ENCODE measurements at places on chromosomes 13 and 19.

- DNase-seq, result no peak
Observed at GRCh38 chr19:4224470-4224869, 4.9 kb upstream of the EBI3 start.

DNA sequence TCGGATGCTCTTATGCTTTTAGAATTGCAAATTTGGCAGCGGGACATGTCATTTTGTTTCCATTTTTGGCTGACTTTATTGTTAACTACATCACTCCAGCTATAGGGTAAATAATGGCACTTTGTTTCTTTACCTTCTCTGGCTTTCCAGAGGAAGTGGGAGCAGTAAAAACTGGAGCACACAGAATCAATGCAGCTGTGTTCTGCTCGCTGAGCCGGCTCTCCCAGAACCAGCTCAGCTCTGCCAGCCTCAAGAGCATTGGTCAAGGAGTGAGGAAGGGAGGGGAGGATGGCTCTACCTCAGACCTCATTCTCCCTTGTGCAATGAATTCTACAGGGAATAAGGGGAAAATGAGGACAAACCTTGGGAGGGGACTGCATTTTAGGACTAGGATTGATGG is 50.5 kb upstream of the SPATA13 start:
- no peak for DNase-seq

GRCh38 chr13:24215126-24215525 is 54.6 kb downstream of the SPATA13 start:
- DNase-seq, result no peak

- no peak for DNase-seq
Observed at GRCh38 chr13:46202188-46202795, 9.4 kb upstream of the LRRC63 start.

DNA sequence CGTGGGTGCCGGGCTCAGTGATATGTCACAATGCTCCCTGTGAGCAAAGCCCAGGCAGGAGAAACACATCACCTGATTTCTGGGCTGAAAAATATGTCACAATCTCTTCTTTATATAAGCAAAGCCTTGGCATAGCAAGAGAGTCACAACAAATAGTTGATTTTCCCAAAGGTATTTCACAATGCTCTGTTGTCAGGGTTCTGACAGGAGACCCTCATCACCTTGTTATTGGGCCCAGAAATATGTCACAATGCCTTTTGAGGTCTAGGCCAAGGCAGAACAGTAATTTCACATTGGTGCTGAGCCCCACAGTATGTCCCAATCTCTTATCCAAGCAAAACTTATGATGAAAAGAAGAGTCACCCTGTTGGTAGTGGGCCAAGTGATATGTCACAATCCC is 125.7 kb downstream of the ZNF675 start:
- DNase-seq, result no peak

GRCh38 chr13:46963904-46964303 is 67.1 kb upstream of the HTR2A start:
- no peak for DNase-seq

DNA sequence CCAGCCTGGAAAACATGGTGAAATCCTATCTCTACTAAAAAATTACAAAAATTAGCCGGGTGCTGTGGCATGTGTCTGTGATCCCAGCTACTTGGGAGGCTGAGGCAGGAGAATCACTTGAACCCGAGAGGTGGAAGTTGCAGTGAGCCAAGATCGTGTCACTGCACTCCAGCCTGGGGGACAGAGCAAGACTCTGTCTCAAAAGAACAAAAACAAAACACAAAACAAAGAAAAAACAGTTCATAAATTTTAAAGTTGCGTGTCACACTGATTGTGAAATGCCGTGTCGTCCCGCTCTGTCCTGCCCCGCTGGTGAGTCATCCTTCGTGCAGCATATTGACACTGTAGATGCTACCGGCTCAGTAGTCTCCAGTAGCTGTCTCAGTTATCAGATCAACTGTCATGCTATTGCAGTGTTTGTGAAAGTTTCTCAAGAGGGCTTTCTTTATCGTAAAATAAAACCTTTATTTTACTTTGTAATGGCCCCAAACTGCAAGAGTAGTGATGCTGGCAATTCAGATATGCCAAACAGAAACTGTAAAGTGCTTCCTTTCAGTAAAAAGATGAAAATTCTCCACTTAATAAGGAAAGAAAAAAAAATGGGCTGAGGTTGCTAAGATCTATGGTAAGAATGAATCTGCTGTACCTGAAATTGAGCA is 36.4 kb upstream of the IGFL1 start:
- no peak for DNase-seq

- no peak for DNase-seq
Observed at GRCh38 chr13:82747291-82747690, 1135.0 kb downstream of the SLITRK1 start.

- DNase-seq, result no peak
Observed at GRCh38 chr19:4414144-4414799, 11.8 kb downstream of the CHAF1A start.

DNA sequence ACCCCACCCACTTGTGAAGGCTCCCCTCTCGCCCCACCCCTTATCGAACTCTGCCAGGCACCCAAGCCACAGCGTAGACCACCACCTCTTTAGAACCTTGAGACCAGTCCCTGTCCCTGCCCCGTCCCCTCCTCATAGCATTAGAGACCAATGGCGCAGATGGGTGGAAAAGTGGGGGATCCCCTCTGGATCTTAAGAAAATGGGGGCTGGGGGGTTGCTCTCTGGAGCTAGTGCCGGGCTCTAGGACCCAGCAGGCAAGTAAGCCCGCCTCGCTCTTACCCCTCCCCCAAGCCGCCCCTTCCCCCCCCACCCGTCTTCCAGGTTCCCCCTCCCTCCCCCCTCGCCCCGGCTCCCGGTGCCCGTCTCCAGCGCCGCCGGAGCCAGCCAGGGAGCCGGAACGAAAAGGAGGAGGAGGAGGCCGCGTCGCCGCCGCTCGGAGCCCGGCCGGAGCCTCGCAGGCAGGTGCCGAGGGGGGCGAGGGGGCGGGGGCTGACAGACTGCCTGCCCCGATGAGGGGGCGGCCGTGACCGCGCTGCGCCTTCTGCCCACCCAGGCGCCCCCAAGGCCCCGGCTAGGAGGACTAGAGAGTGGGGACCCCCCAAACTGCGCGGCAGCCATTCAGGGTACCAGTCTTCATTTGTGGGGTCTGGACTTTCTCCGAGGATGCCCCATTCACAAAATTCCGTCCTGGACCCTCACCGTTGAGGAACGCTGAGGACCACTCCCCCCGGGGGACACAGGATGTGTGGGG is at the start of gene SPRED3:
SPRED3 (plus strand) TSS at position 349 of the 752 bp plus-strand sequence. CDS start 1,606 bp downstream, outside the sequence.
- DNase-seq, result no peak

DNA sequence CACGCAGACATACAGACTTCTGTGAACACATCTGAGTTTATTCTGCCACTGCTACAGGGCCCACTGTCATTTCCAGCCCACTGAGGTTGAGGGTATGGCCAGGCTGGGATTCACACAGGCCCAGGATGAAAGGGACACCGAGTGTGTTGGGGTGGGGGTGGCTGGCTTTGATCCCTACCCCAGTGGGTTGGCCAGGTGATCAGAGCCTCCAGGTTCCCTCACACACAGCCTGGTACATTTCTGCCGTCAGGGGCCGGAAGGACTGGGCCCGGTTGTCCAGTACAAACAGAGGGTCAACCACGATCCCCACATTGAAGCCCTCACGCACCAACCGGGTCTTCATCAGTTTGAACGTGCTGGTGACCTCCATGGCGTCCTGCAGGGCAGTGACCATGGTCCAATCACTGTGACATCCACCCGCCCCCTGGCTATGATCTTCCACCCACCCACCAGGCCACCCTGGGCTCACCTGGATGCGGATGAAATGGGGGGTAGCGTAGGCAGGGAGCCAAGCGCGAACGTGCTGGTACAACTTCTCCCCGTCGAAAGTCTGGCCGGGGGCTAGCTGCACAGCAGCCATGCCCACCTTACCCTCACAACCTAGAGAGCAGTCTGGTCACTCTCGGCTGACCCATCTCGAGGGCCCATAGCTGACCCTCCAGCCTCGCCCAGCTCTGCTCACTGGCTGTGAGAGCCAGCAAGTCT is 13.3 kb downstream of the SLC27A5 start:
- no peak for DNase-seq

DNA sequence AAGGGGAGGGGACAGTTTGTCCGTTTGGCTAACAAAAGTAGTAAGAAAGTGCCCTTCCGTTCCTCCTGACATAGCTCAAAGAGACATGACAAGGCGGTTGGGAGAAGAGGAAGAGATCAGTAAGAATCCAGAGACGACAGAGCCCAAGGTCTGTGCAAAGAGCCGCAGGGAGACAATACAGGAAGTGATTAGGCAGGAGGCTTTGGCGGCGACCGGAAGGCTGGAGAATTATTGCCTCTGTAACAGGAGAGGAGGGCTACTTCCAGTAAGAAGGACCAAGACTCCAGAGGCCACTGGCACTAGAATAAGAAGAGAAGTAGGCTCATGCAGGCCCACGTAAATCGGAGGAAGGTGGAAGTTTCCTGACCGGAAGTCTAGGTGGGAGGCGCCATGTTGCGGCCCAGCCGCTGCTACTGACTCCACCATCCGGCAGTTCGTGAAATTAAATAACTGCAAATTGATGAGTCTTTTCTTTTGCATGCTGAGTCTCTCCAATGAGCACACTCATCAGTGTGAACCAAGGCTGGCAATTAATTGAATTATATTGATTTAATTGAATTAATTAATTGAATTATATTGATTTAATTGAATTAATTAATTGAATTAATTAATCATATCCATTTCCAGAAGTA is 9.9 kb downstream of the RFX2 start:
- no peak for DNase-seq

- DNase-seq, result no peak
Observed at GRCh38 chr13:29020314-29020713, 200.2 kb downstream of the MTUS2 start.

DNA sequence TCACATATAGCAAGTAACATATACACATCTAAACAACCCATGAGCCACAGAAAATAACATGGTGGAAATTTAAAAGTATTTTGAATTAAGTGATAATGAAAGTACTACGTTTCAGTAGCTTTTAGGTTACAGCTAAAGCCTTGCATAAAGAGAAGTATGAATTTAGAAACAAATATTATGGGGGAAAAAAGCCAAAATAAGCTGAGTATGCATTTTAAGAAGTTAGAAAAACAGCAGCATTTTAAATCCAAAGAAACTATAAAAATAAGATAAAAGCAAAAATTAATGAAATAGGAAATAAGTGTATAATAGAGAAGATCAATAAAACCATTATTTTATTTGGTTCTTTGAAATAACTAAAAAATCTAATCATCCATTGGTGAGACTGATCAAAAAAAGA is 89.8 kb upstream of the ARHGEF7 start:
- DNase-seq, result no peak

DNA sequence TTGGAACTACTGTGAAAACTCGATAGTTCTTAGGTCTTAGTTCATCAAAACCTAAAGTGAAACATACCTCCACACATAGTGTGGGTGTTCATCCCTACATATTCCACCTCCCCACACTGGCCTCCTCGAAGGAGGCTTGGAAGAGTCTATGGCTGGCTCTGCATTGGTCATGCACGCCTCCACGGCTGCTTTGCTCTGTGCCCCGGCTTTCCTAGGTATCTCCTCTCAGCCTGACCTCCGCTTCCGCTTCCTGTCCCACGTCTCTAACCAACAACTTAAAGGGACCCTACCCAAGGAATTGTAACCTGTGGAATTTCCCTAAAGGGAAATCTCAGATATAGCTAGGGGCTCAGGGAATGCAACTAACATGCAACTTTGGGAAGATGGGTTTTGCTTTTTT is 79.7 kb upstream of the MBNL2 start:
- DNase-seq, result no peak

DNA sequence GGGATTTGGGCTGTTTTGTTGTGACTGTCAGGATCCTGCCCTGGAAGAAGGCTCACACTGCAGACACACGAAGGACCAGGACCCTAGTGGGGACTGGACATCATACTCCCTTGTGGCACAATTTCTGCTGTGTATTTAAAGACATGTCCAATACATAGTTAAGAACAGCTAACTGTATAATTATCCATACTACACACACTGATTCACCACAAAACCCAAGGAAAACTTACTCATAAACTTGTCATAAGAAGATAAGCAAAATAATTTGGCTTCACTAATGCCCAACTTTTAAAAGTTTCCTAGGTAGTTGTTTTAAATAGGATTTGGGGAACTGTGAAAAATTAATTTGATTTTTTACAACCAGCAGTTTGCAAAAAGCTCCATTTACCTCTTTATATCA is 46.1 kb downstream of the LATS2 start:
- no peak for DNase-seq

- DNase-seq, result no peak
Observed at GRCh38 chr19:15251749-15252397, 19.6 kb upstream of the EPHX3 start.

DNA sequence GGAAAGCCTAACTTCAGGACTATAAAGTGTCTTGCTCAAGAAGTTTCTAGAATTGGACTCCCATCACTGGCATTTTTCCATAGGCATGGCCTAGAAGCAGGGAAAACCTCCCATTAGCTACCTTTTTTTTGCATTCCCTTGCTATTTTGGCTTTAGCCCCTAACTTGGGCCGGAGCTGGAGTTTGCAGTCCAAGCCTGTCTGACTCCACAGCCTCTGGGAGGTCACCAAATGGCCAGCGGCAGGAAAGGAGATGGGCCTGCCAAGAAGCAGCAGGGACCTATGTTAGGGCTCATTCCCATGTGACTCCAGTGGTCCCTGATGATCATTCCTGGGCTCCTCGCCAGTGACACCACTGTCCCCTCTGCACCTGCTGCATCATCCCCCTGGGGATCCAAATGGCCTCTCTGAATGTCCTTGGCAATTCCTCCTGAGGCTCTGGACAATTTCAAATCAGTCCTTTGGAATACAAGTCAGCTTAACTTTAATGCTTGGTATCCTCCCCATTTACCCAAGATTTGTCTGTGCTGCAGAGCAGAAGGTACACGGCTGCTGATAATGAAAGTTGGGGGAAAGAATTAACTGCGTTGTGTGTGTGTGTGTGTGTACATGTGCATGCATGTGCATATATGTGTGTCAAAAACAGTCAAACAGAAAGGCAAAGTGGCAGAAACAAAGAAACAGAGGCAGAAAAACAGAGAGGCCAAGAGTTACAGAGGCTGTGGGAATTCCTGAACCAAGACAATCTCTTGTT is 69.8 kb upstream of the SERP2 start:
- DNase-seq, result no peak

DNA sequence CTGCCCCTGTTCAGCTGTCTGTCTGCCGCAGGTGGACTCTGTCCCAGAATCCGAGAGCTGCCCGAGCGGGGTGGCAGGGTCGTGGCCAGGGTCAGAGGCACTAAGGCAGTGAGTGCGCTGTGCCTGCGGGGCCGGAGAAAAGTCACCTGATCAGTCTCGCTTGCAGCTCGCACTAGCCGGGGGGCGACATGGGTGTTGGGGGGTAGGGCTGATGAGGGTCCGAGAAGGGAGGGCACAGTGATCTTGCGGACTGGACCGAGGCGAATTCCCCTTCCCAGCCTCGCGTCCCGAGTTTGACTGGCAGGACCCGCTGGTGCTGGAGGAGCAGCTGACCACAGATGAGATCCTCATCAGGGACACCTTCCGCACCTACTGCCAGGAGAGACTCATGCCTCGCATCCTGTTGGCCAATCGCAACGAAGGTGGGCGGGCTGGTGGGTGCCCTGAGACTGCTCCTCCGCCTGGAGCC is 627 bp downstream of the GCDH start:
- no peak for DNase-seq
